Cerebellum (tissue), 4 donors: ENCODE measurements at places on chromosomes 2 and 18. TPM values are rescaled to one million over a fixed set of nuclear protein-coding genes. Genes with fewer than 3 reads are reported as not detected.

MROH2A gene
- total RNA-seq = not detected

GRCh38 chr2:200677721-200678532, 92.1 kb downstream of the AOX1 start:
- no peak for DNase-seq

DNA sequence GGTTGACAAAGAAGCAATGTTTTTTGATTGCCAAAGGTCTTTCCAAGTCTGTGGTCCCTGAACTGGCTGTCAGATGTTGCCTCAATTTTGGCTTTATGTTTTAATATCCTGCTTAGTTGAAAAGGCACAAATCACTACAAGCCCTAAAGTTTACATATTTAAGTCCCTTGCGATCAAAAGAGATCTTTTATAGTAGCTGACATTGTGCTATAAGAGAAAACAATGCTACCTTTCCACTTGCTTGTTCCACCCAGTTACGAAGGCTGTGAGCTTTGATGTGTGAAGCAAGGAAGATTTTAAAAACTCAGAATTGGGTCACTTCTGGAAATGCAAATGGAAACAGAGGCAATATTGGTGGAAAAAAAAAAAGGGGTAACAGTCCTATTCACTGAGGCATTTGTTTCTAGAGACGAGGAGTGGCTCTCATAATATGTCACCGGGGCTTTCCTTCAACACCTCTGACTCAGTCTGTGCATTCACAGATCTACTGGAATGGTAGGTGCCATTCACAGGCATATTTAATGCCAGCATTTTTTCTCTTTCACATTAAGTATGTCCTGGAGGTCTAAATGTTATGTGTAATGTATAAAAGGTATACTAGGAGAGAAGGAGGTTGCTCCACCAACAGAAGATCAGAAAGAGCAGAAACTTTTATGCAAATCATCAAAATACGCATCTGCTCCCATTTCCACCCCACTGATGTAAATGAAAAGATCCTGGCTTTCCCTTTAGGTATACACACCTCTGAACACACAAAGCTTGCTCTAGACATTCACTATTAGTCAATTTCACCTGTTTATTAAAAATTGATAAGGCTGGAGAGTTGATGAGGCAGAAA, 91.8 kb downstream of the TGIF1 start:
- DNase-seq = no peak

DNA sequence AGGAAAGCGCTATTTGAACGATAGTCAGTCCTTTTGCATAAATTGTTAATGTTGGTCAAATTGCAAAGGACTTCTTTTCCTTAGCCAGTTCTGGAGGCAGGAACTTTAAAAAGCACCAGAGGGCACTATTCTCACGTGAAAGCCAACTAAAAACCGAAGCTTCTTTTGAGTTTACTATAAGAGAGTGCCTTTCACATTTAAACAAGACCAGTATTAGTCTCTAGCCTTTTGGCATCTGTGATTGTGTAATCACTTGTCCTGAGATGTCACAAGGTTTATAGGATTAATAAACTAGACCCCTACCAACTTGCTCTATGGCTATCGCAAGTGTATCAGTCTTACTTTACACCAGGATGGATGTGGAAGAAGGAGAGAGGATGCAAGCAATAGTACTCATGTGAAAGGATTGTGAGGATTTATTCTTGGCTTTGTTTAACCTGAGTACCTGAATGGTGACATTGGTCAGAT, 14.4 kb upstream of the STAT4 start:
- DNase-seq = peak; percentile 7

DNA sequence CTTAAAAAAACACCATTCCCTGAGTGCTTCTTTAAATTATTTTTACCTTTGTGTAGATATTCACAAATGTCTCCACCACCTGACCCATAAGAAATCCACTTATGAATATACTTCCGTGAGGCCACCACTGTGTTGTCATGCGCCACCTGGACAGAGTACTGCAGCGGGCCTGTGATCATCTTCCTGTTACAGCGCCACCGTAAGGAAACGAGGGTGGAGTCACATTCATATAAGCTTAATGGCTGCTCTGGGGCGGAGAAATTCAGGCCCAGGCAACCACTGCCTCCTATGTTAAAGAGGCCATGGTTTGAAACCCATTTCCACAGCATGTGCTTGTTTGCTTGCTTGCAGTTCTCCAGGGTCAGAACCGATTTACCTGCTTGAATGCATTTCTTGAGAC, 17.7 kb downstream of the PLA2R1 start:
- no peak for DNase-seq

DNA sequence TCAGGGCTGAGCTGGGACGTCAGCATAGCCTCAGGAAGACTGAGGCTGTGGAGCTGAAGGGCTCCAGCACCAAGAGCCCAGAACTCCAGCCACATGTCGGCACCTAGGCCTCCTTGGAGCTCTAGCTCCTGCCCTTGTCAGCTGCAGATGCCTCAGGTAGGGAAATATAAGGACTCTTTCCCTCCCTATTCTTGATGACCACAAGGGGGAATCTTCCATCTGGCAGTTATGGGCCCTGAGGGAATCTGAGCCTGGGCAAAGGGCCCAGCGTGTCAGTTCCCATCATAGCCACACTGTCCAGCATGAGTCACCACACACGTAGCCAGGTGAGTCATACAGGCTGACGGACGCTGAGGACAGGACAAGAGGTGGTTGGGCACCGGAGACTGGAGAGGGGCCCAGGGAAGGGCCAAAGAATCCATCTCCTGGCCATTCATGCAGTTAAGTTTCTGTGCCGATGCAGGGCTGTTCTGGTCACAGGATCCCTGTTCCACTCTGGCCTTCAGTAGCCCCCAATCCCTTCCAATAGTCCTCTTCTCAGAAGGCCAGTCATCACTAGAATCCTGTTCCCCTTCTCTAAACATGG, 1.8 kb downstream of the MPV17 start:
- DNase-seq = peak; percentile 88

PRSS56 gene
- total RNA-seq = 0.18 TPM

DRC1 gene
- 2.6 TPM for total RNA-seq

DNA sequence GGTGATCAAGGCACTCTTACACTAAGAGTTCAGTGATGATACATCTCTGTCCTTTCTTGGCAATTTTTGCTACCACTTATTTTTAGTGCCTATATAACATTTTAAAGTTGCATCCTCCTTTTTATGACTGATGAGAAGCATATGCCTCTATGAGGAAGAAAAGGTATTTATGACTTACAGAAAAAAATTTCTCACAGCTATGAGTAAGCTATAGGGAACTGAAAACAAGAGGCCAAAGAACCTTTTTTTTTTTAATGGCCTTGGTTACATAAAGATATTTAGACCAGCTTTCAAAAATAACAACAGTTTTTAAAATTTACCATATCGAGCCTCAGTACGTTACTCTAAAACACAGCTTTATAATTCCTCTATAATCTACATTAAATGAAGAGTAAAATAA, 21.3 kb downstream of the MBD5 start:
- no peak for DNase-seq

DNA sequence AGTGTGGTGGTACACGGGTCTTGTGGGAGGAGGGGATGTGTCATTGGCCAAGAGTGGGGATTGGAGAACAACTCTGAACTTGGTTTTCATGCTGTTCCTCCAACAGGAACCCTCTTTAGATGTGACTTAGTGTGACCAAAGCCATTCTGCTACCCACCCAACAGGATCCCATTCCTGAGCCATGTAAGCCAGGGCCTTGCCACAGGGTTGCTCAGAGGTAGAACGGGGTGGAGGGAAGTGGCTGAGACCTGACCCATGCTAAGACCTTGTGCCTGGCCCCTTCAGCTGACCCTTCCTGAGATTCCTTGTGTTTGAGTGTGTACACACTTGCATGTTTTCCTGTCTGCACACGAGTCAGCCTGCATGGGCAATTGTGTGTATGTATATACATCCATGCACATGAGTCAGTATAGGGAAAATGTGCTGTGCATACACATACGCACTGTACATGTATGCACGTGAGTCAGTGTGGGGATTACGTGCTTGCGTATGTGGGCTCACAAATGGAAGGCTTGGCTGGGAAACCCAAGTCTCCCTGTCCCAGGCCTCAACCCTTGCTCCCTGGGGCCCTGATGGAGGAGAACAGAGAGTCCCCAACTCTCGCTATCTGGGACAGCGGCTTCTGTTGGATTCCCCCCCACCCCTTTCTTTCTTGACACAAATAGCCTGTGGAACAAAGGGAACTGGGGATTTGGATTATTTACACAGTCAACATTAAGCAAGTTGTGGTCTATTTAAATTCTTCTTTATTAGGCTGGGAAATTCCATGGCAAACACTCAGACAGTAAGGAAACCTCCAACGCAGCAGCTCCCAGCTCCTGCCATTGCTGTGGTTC, 339.8 kb downstream of the DYSF start:
- DNase-seq = no peak

DNA sequence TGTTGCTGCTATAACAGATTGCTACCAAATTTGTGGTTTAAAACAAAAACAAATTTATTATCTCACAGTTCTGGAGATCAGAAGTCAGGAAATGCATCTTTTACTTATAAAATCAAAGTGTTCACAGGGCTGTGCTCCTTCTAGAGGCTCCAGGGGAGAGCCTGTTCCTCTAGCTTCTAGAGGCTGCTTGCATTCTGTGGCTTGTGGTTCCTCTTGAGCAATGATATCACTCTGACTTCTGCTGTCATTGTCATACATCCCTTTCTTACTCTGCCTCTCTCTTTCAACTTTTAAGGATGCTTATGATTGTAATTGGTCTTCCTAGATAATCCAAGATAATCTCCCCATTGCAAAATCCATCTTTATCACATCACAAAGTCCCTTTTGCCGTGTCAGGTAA, 6.1 kb upstream of the DCC start:
- no peak for DNase-seq

AMER3 gene
- 25.7 TPM for total RNA-seq

DNA sequence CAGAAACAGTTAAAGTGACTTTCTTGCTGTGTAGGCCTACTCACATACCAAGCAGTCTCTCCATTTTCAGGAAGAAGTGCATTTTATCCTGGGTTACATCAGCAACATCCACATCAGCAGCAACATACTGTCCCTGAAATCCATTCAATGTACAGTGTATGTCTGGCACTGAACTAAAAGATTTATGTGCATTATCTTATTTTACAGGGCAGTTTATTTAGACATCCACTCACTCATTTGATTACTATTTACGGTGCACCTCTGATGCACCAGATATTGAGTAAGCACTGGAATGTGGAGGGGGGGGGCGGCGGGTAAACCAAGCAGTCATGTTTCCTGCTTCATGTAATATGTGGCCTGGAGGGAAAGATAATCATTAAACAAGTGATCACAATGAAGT, 1128.2 kb downstream of the BCL11A start:
- DNase-seq = no peak

DNA sequence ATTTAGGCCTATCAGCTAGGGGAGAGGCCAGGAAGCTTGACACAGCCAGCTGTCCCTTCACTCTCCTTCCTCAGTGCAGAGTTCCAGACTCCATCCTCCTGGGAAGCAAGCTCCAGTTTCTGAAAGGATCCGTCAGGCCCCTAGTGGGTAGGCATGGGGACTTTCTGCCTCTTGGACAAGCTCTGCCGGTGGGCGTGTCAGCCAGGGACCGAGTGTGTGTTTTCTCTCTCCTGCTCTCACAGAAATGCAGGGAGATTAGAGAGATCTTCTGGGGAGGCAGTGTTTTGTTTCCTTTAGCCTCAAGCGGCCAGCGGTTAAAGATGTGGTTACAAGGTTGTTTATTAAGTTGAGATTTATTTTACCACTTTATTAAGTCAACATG, 29.9 kb upstream of the OTOS start:
- no peak for DNase-seq

- DNase-seq = no peak
Measured at GRCh38 chr2:55992455-55992854, 68.9 kb upstream of the EFEMP1 start.

DNA sequence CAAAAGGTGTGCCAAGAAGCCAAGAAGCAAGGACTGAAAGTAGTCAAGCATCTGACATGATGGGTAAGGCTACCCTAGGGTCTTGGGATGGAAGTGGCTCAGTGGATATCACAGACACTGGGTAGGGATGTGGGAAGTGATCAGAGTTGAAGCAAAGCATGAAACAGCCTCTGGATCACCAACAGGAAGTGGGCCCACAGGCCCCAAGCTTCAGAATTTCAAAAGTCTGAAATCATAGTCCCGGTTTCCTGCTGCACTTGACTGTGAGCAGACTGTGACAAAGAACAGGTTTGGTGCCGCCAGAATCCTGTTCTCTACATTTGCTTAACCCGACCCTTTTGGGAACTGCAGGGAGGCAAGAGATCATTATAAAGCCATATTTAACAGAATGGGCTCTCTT, 57.4 kb downstream of the SP100 start:
- DNase-seq = no peak

- no peak for DNase-seq
Measured at GRCh38 chr2:20576598-20577115, 74.2 kb downstream of the HS1BP3 start.

- no peak for DNase-seq
Measured at GRCh38 chr2:102677244-102678215, 58.2 kb downstream of the SLC9A2 start.

- DNase-seq = no peak
Measured at GRCh38 chr2:197239434-197239833, 71.1 kb downstream of the ANKRD44 start.

GRCh38 chr2:64655018-64655664, 1.4 kb upstream of the SERTAD2 start:
- DNase-seq = no peak

DNA sequence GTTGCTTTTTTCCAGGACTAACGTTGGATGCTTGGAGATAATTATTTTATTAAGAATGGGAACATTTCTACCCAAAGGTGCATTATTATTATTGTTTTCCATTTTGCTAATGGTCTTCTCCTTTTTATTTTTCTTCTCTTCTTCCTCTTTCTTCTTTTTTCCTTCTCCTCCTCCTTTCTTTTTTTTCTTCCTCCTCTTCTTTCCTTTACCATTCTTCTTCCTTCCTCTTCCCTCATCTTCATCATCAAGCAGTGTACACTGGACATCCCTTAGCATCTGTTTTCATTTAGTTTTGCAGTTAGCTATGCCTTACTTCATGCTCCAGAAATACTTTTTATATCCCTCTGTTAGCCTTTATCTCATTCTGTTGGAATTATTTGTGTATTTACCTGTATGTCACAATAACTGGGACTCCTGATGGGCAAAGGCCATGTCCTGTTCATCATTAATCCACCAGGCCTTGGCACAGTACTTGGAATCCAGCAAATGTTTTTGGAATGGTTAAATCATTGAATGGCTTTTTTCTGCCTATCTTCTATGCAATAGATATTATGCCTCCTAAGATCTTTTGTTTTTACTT, 162.7 kb downstream of the CAMKMT start:
- DNase-seq = no peak

- DNase-seq = no peak
Measured at GRCh38 chr2:189582140-189582808, 1.7 kb upstream of the SLC40A1 start.

DNA sequence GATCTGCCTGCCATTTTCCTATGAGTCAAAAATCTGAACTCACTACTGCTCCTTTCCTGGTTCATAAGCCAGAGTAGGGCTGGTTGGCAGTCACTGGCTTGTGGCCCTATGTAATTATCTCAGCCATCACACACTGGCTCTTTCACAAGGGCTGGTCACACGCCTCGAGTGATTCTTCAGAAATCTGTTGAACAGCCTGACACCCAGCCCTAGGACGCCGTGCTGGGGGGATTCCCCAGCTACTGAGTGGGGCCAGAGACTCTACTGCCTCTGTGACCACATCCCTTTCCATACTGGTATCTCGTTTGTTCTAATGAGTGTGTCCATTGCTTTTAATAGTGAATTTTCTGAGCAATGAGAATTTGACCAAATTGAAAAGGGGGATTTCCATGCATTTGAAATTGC, 45.8 kb upstream of the RBM44 start:
- DNase-seq = no peak

- DNase-seq = no peak
Measured at GRCh38 chr18:32332708-32333107, 138.0 kb downstream of the GAREM1 start.
